ENCODE measurements at places on chromosomes 2 and 18. TPM values are rescaled to one million over a fixed set of nuclear protein-coding genes. Genes with fewer than 3 reads are reported as not detected.
A peak's percentile ranks its signal among the peaks of the same experiment; 100 is the strongest.

- DNase-seq: no peak
- H3K27me3 ChIP-seq: peaks cover 4% of the 10 kb centered on the region
- no peaks in the 10 kb centered on the region for H3K36me3 ChIP-seq
- no peak overlapping the region for H3K4me3 ChIP-seq
- no peak overlapping the region for H3K27ac ChIP-seq
- no peaks in the 10 kb centered on the region for H3K4me1 ChIP-seq
These were observed 92.9 kb upstream of the SLC14A2 start for GRCh38 chr18:45522371-45522770.

ZCCHC2 gene
- total RNA-seq: 22.1 TPM

DNA sequence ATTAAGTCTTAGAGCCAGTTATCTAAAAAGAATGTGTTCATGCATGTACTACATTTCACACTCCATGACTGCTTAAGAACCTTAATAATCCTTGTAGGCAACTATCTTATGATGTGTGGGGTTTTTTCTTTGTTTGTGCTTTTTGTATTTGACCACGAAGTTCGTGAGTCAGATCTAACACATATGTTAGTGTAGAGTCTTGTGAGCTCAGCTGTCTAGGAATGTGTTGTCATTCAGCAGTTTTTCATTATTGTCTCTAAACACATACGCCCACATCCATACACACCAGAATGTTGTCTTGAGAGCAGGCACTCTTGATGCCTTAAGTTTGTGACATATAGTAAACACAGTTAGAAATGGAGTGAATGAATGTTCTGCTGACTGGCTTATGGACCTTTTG is 38.4 kb downstream of the CAB39 start:
- no peaks in the 10 kb centered on the region for H3K27me3 ChIP-seq
- H3K4me1 ChIP-seq: peaks cover 76% of the 10 kb centered on the region
- peak; percentile 12 for DNase-seq
- no peak overlapping the region for H3K4me3 ChIP-seq

TEX44 gene
- not detected for total RNA-seq

- DNase-seq: no peak
- H3K4me1 ChIP-seq: no peaks in the 10 kb centered on the region
- H3K36me3 ChIP-seq: peaks cover 5% of the 10 kb centered on the region
- no peaks in the 10 kb centered on the region for H3K27me3 ChIP-seq
- H3K27ac ChIP-seq: no peak overlapping the region
These were observed 278.3 kb downstream of the PTGR3 start for GRCh38 chr18:74930616-74931015.

DNA sequence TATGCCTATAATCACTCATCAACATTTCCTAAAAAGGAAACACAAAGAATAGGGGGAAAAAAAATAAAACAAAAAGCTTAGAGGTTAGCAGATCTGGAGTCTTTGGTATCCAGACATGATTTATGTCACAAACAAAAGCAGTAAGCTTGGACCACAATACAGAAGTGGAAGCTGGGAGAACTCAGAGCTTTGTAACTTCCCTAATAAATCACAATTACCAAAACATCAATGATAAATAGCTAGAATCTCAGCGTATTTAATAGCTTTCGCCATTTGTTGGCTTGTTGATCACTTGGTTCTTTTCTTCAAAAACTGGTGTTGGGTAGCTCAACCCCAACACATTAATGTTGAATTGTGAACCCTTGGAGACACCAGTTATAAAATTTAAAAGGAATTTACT is 392.5 kb downstream of the IRS1 start:
- H3K4me1 ChIP-seq: no peaks in the 10 kb centered on the region
- DNase-seq: no peak
- no peaks in the 10 kb centered on the region for H3K36me3 ChIP-seq
- no peak overlapping the region for H3K4me3 ChIP-seq
- H3K27me3 ChIP-seq: peaks cover 22% of the 10 kb centered on the region
- H3K27ac ChIP-seq: no peak overlapping the region

GPR39 gene
- total RNA-seq: not detected

DNA sequence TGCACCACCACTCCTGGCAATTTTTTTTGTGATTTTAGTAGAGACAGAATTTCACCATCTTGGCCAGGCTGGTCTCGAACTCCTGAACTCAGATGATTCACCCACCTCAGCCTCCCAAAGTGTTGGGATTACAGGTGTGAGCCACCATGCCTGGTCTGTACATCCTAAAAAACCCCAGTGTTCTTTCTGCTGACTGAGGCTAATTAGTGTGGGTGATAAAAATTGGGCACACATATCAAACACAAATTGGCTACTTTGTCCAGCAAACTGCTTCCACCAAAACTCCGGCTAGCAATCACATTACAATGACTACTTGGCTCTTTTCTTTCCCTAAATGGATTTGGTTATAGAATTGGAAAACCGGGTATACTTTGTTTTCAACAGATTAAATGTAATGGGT is 153.9 kb downstream of the SLC8A1 start:
- no peaks in the 10 kb centered on the region for H3K36me3 ChIP-seq
- H3K4me1 ChIP-seq: no peaks in the 10 kb centered on the region
- DNase-seq: no peak
- no peak overlapping the region for H3K4me3 ChIP-seq
- no peak overlapping the region for H3K27ac ChIP-seq

All from activated naive CD4-positive, alpha-beta T cell treated with anti-CD3 and anti-CD28 coated beads for 36 hours (primary cell).